ENCODE measurements at places on chromosomes 1 and 21. TPM values are rescaled to one million over a fixed set of nuclear protein-coding genes. Genes with fewer than 3 reads are reported as not detected.

- DNase-seq, result no peak
Measured at GRCh38 chr1:86138746-86139145, 17.8 kb downstream of the COL24A1 start.

The NECTIN4 gene
- 0.74 TPM for total RNA-seq

DNA sequence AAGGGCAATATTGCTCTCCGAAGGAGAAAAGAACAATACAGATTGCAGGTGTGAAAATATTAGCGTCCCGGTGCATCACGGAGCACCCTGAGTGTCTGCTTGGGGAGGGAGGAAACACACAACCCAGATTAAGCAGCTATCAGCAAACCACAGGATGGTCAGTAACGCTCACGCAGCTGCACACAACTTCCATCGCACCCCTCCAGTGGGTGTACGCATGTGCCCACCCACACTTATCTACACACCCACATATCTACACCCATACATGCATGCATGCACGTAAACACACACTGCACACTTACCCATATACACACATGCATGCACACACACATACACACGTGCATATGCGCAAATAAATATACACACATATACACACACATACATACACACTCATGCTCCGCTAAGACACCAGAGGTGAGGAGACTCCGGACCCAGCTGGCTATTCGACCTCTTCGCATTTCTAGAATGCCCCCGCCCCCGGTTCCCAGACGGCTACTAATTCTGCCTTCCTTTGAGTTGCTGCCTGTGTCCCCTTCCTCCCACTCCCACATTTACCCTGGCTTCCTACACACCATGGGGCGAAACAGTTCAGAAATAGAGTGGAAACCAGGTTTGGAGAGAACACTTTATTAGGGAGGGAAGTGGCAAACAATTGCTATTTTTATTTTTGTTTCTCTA lies 26.2 kb downstream of the ITPKB start:
- DNase-seq, result no peak

The EYA3 gene
- 9.9 TPM for total RNA-seq

The CRP gene
- not detected for total RNA-seq
